NCI-H1105 treated with DMSO at 0.1 percent for 48 hours (cell line): ENCODE measurements at places on chromosomes 6 and 20.

DNA sequence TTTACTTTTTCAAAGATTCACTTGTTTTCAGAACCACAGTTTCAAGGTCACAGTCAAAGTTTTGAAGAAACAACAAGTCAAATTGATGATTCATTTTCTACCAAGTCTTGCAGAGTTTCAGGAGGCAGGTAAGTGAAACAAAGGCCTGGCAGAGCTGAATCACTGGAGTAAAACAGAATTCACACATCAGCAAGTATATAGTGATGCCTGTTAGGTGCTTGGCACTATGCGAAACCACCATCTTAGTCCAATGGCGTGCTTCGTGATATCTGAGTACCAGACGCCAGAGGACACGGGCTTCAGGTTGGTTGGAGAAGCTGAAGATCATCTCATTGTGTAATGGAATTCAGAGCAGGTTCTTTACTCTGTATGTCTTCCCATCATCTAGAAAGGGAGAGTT, 75.9 kb downstream of the RTN4IP1 start:
- no peak for DNase-seq

DNA sequence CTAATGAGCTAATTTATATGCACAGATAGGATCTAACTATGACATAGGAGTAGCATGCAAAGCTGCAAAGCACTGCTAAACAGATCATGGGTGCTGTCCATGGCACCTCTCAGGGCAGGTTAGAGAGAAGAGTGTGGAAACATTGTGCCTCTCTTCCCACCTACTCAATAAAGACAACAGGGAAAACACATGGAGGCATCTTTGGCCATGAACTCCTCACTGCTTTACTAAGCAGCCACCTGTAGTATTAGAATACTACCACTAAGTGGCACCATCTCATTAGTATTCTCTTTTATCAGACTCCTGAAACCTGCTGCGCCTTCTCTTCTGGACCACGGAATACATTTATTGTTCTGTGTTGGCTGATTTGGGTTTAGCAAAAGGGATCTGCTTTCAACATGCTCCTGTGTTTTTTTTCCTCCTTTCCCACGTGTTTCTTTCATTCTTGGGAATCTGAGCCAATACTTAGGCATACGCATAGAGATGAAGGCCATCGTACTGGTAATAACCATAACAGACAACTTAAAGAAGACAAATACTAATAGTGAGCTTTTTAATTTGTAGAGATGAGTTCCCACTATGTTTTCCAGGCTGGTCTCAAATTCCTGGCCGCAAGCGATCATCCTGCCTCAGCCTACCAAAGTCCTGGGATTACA, 9.4 kb upstream of the HDDC2 start:
- peak; percentile 85 for DNase-seq

DNA sequence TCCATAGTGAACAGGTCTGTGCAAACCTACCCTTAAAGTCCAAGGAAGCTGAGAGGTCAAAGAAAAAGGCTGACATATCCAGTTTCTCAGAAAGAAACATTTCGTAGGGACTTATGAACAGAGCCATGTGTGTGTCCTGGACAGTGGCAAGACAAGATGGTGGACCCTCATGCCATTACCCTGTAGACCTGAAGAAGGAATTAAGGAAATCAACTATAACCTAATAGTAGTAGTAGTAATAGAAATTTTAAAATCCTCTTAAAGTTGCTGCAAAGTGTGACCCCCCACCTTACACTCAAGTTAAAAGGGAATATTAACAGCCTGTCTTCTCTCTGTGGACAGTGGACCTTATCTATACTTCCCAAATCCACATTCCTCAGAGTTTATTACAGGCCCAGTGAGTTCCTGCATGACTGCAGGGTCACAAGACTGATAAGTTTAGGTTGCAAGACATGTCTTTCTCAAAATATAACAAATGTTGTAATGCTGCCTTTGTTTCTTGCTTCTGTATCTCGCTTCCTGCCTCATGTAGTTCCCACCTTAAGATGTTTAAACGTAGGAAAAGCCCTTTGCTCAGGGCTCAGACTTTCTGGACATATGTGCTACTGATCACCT, 10.6 kb downstream of the IL22RA2 start:
- DNase-seq = no peak

- no peak for DNase-seq
Observed at GRCh38 chr6:69601132-69601531, 195.7 kb downstream of the LMBRD1 start.

- DNase-seq = no peak
Observed at GRCh38 chr20:54510541-54511129, 35.2 kb downstream of the DOK5 start.

DNA sequence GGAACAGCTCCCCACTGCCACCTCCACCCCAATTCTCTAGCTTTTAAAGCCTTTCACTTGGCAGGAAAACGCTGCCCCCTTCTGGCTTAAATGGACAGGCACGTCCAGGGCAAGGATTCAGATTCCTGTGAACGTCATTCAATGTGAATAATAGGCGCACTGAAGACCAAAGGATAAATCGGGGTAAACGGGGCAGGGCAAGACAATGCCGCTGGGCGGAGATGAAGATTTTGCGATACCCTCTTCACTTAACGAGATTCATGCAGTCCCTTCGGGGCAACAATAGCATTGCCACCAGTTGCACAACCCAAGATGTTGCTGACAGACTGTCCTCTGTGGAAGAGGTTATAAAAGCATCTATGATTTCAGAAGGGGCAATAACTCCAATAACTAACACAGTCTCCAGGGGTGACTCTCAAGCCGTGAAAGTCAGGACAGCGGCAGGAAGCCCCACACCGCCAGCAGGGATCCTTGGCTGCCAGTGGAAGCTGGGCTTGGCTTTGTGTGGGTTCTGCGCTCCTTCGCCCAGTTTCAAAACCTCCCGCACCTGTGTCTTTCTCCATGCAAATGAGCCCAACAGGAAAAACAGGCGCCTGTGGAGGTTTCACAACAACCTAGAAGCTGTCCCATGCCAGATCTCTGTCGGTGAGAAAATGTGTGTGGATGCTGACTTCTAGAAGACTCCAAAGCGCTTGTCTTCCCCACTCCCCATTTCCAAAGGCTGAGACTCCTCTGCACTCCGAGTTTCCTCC, 291.8 kb downstream of the BMP7 start:
- no peak for DNase-seq

- no peak for DNase-seq
Observed at GRCh38 chr6:27040244-27041042, 207.1 kb upstream of the PRSS16 start.

DNA sequence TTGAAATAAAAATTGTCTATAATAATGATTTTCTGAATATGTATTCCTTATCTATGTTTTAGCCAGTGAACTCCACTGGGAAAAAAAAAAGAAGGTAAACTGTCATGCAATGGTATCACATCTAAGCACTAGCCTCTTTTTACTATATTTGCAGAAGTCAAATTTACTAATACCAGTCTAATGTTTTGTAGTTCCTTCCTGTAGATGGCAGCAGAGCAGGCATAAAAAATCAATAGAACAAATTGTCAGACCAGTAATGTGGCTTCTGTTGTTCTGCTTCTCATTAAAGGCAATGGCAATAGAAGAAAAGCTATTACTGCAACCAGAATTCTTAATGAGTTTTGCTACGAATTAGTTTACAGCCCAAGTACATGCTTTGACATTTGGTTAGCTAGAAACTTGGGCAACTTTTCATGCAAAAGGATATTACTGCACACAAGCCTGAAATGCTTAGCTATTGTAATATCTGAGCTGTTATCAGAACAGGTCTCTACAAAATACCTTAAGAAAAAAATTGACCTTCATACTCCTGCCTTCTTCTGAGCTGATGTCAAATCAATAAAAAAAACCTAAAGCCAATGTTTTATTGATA, 476.9 kb downstream of the KHDRBS2 start:
- DNase-seq = peak; percentile 59

- no peak for DNase-seq
Observed at GRCh38 chr6:13328875-13329183, 492 bp upstream of the TBC1D7 start.

- no peak for DNase-seq
Observed at GRCh38 chr6:30130179-30130679, 5.7 kb upstream of the TRIM40 start.

GRCh38 chr6:20438462-20439070, 36.9 kb downstream of the E2F3 start:
- DNase-seq = peak; percentile 79

DNA sequence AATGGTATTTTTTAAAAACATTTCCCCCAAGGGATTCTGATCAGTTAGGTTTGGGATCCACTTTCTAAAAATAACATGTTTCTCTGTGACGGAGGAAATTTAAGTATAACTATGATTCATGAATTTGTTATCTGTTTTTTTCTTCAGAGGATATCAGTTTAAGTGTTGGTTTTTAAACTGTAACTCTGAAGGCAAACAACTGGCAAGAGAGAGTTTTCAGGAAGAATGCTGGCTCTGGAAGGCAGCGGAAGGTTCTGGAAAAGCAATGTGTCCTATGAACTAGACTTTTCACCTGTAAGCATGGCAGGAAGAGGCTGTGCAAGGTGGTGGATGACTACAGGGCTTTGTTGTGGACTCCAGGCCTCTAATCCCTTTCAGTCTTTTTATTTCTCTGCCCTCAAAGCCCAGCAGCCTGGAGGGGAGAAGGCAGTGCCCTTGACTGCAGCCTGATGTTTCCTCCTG, 153.1 kb downstream of the GMPR start:
- no peak for DNase-seq

GRCh38 chr6:149130090-149130489, 187.4 kb upstream of the TAB2 start:
- no peak for DNase-seq

DNA sequence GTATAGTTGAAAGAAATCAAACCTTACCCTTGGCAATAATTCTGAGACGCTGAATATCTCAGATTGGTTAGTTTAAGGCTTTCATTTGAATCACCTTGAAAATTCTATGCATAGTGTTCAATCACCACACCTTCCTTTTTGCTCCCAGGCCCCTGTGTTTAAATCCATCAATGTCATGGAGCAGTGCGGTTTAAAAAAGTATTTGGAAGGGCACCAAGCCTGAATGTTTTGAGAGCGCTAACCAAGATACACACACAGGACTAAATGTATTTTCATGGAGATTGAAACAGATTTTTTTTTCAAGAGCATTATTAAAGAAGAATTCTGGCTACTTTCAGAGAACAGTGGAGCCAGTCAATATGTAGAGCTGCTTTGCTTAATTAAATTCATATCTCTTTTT, 195.7 kb downstream of the CENPW start:
- DNase-seq = no peak

- no peak for DNase-seq
Observed at GRCh38 chr20:38870733-38871559, 55.3 kb upstream of the FAM83D start.

GRCh38 chr20:33323236-33323635, 40.2 kb downstream of the BPIFB1 start:
- DNase-seq = no peak

GRCh38 chr20:44586289-44586911, 4.0 kb downstream of the PKIG start:
- no peak for DNase-seq

DNA sequence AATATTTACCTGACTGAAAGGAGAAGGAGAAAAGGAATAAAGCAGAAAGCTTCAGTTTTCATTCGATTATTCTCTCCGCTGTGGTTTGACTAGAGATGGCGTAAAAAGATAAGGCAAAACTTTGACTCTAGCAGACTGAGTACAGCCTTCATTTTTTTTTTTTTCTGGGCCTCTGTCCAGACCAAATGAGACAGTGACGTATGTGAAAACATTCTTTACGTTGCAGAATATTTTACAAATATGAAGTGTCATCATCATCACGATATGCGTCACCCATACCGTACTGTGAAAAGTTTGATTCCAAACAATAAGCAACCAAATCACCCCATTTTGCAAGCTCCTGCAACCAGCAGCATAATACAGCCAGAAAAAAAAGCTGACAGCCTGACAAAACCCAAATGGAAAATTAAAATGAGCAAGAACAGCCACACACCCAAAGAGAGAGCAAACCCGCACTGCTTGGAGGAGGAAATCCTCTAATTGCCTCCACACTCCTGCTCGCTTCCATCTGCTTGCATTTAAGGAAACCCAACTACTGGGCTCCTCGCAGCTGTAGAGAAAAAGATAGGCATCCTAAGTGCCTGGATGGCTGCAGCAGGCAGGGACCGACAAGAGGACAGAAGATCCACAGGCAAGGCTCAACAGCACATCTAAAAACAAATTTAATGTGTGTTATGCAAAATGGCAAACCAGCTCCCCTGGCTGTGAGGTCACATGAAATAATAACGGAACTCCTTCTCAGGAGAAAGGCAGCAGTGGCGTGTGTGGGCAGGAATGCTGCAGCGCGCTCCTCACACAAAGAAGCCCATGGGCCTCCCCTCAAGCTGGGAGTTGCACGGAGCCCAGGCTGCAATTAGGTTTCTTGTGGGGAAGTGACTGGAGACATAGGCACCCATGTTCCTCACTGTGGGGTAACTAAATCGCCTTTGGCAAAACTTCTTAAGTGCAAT, 113.1 kb downstream of the FYN start:
- DNase-seq = no peak

- no peak for DNase-seq
Observed at GRCh38 chr20:4153251-4153650, 137.9 kb upstream of the RNF24 start.

DNA sequence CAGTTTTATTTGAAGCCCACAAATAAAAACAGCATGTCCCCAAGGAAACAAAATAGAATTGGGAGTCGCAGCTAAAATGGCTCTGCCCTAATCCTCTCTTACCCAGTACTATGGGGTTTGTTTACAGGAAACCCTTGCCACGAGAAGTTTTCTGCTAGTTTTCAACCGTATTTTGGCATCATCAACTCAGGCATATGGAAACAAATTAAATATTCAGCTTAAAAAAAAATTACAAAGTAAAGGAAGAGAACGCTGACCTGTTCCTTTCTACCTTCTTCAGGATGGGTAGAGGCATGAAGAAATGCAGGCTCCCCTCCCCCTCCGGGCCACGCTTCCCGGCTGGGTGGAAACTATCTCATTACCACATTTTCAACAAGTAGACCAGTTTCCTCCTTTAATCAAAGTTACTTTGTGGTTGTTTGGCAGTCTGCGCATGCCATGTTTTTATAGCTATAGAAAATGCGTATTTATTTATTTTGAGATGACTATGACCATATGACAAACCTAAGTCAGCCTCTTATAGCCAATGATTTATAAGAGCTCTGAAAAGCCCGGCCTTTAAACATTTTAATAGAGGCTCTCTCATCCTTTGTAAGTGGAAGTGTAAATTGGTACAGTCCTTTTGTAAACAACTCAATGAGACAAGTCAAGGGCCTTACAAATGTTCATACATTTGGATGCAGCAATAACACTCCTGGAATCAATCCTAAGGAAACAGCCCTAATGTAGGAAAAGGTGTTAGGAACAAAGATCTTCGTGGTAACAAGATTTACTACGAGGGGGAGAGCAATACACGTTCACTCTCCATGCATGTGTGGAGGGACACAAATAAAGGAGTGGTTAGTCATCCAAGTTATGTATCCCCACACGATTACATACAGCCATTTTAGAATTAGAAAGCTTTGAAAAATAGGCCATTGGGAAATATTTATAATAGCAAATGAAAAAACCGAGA, 16.1 kb upstream of the ZNF217 start:
- peak; percentile 85 for DNase-seq
